Stimulated activated CD4-positive, alpha-beta T cell treated with anti-CD3 and anti-CD28 coated beads, Interleukin-4, amount 100 ng/mL, for 4 hours (primary cell): ENCODE measurements at places on chromosomes 6 and 20.

GRCh38 chr6:124073820-124074587 is 270.3 kb downstream of the NKAIN2 start:
- DNase-seq, result no peak

- no peak for DNase-seq
Measured at GRCh38 chr6:89145091-89145955, 532 bp upstream of the PM20D2 start.

GRCh38 chr20:50020288-50020687 is 37.5 kb downstream of the SNAI1 start:
- DNase-seq, result no peak

DNA sequence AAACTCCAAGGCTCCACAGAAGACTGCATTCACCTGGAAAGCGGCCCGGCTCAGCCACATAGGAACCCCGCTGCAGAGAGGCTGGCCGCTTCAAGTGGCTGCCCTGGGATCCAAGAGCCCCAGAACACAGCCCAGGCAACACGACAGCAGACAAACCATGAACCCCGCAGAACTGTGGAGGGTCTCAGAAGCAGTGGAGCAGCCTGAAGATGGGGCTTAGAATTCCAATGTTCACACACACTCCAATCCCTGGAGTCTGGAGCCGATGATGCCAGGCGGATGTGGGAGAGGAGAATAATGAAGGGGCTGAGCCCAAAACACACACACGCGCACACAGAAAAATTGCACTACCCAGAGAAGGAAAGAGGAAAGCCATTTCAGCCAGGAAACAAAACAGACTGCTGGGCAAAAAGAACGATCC is 52.4 kb downstream of the NINL start:
- no peak for DNase-seq

DNA sequence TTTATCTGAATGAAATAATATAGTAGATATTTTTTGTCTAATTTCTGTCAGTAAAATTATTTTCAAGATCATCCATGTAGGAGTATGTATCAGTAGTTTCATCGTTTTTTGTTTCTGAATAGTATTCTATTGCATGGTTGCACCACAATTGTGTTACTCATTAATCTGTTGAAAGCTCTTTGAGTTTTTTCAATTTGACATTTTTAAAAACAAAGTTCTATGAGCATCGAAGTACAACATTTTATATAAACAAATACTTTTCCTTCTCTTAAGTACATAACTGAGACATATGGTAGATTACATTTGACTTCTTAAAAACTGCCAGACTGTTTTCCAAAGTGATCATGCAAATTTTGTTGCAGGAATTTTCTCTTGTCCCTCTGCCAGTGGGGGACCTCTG is 1113.1 kb upstream of the CITED2 start:
- no peak for DNase-seq

DNA sequence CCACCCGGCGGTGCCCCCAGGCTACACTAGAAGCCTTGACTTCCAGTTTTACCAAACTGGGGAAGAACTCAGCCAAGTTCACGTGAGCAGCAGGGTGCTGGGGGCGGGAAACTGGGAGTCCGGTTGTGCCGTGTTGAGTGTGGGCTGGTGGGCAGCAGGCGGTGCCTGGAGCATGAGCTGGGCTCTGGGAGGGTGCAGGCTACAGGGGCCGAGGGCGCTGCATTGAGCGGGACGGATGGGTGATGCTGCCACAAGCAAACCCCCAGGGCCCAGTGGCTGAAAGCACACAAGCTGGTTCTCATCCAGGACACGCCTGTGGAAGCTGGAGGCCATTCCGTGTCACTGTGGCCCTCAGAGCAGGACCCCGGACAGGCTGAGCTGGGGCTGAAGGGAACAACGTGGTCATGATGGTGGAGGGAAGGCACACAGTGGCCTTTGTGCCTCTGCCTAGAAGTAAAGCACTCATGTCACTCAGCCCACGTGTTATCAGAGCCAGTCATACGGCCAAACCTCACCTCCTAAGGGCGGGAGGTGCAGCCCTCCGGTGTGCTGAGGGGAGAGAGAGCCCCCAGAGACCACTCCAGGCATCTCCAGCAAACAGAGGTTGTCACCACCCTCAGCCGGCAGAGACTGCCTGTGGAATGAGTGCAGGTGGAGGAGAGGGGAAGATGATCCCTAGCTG is 29.5 kb downstream of the RBM38 start:
- no peak for DNase-seq
